ENCODE measurements at places on chromosomes 2 and 18.

DNA sequence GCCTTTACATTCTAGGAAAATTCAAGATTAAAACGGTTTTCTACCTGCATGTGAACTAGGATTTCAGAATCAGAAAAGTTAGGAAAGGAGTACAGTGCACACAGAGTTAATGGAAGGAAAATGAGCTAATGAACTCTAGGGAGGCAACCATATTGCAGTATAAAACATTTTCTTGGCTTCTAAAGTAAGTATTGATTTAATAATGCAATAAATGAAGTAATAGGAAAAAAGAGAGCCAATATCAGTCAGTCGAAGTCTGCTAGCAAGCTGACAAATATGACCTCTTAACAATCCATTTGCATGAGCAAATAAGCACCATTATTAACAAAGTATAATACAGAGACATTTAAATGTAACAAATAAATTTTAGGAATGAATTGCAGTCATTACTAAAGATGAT is 80.2 kb upstream of the COL3A1 start:
- DNase-seq = no peak

- no peak for DNase-seq
Measured at GRCh38 chr2:126681505-126681904, 25.5 kb downstream of the GYPC start.

DNA sequence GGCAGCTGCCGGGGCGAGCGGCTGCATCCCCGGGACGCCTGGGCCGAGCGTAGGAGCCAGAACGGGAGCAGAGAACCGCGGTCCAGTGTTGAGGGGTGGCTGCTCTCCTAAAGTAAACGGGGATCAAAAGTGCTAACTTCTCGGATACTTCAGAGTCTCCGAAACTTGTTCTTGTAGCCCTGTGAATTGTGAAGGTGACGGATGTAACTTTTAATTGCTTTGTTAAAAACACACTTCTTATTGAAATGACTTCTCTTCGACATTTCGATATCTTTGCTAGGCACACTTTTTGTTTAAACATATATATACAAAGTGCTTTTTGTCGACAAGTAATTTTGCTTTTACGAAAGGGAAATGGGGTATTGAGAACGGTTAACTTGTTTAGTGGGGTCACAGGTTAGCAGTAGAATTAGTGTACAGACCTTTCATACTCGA is 540 bp downstream of the ATP9B start:
- DNase-seq = no peak

DNA sequence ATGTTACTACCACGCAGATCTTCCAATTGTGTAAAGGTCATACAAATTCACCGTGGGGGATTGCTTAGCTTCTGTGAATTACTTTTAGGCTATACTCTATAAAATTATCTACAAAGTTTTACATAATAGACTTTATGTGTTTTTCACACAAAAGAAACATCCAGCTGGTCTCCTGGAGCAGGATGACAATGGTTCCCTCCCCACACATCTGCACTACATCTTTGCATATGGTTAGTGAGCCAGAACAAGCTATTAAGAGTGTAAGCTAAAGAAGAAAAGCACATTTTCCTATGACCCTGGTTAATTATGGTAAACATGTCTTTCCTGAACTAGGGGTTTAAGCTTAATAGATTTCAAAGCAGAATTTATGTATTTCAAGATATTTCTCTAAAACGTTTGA is 295.1 kb downstream of the ASXL3 start:
- no peak for DNase-seq

DNA sequence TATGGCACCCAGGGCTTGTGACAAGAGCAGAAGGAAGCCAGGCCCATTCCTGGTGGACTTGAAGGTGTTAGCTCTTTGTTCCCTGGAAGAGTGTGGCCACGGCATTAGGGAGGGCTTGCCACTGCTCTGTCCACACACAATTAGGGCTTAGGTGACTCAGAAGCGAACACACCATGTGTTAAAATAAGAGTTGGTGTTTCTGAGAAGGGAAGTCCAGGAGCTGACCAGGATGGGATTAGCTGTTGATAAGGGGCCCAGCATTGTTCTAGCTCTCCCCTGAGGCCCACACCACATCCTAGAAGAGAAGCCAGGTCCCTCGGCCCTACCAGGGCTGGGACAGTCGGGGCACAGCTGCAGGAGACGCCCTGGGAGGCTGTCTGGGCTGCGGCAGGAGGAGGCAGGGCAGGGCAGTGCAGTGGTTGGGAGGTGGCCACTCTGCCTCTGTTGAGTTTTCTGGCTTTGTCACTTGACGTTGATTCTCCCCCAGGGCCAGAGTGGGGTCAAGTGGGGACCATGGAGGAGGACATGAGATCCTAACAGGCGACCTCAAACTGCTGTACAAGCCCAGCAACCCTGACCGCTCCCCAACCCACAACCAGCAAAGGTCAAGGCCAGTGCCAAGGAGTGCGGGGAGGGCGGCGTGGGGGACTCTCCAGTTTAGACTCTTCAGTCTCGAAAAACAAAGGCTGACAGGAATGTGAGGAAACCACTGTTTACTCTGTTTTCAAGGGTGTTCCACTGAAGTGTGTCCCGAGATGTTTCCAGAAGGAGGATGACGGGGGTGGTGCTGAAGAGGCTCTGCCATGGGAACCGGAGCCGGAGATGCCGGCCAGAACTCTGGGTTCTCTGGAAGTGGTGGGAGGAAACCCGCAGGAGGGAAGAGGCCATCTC is 16.8 kb downstream of the GNLY start:
- peak; percentile 88 for DNase-seq

- DNase-seq = no peak
Measured at GRCh38 chr2:39995005-39995737, 216.1 kb upstream of the THUMPD2 start.

DNA sequence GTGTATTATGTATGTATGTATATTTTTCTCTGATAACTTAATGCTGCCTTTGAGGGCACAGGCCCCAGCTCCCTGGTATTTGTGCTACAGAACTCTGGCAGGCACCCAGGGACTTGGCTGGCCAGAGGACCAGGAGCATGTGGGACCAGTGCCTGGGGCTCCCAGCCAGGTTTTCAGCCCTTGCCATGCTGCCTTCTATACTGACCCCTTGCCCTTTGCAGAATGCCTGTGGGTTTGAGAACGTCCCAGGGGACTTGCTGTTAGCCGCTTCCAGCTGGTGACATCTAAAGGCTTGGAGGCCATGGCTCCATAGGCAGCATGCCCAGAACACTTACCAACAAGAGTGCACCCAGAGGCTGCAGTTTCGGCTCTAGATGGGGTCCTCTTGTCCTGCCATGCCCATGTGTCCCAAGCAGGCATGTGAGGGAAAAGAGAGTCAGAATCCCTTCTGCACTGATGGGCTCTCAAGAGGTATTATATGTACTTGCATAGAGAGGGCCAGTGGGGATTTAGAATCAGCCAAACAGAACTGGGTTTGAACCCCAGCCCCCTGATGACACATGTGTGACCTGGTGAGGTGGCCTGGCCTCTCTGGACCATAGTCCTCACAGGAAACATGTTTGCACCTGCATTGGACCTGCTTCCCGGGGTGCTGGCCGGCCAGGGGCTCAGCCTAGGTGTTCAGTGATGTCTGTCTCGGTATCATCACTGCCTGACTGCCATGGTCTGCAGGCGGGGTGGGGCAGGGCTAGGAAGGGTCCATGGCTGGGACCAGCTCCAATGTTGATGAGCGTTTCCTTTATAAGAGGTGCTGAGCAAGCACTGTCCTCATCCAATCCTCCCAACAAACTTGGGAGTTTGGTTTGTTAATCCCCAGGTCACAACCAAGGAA is 119.2 kb upstream of the FHL2 start:
- DNase-seq = no peak

DNA sequence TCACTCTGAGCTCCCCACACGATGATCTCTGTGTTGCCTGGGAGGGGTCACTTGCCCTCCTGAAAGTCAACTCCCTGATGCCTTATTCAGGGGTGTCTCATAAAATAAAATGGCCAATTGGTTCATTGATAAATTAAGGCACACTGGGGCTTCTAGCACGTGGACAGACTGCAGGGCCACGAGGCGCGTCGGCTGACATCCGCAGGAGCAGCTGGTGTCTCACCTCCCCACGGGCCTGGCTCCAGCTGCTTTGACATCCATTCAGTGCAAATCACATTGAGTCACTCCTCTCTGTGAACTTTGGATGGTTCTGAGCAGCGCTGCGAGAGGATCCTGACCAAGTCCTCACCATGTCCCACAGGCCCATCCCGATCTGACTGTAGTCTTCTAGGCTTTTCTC is 4.6 kb upstream of the ST8SIA3 start:
- no peak for DNase-seq

DNA sequence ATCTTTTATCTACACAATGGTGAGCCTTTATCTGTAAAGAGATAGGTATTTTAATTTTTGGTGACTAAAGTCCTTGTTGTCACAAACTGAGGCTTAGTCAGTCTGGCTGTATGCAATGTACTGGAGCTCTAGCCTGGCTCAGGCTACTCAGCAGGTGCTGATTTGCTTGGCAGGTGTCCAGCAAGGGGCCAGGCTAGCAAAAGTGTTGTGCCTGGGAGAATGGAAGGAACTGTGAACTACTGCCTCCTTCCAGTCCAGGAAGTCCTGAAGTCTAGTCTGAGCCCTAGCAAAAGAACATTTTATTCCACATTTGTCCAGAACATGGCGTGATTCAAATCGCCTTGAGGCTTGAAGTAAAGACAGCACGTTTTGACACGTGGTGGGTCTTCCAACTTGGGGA is 260.5 kb downstream of the CCDC85A start:
- DNase-seq = no peak

- no peak for DNase-seq
Measured at GRCh38 chr2:136248242-136248641, 130.3 kb upstream of the CXCR4 start.

DNA sequence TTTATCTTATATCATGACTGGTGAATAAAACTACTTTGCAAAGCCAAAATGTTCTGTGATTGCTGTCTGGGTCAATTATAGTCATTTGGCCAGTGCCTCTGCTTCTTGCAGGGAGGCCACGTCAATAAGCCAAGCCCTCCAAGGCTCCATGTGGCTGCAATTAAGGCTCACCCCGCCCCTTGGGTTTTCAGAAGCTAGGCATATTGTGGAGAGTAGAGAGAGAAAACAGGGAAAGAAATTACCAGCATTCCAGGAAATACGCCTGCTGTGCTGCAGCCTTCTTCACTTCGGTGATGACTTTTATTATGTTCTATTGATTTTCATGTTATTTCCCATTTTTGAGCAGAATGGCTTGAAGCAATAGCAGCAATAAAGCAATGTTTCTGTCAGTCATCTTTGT is 319.7 kb downstream of the SOX11 start:
- no peak for DNase-seq

GRCh38 chr2:26018184-26019055 is 15.5 kb upstream of the RAB10 start:
- peak; percentile 84 for DNase-seq

GRCh38 chr2:206739271-206739670 is 21.1 kb upstream of the DYTN start:
- no peak for DNase-seq

GRCh38 chr2:207251573-207252192 is 85.9 kb upstream of the KLF7 start:
- DNase-seq = no peak

- peak; percentile 44 for DNase-seq
Measured at GRCh38 chr2:219175928-219176817, 552 bp downstream of the CNPPD1 start.

DNA sequence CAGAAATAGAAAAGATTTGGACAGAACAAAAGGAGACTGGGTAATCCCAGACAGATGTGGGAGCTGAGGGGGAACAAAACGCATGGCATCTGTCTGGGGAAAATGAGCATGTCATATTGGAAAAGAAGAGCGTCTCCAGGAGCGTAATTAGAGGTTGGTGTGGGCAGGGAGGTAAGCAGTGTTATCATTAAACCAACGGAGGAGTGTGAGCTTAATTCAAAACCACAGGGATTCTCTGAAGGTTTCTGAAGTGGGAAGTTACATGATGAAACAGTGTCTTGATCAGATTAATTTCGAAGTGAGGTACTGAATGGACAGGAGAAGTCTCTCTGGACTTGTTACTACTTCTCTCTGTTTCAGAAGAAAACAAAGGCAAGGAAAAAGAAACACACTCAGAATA is 53.3 kb downstream of the DTNB start:
- DNase-seq = no peak

DNA sequence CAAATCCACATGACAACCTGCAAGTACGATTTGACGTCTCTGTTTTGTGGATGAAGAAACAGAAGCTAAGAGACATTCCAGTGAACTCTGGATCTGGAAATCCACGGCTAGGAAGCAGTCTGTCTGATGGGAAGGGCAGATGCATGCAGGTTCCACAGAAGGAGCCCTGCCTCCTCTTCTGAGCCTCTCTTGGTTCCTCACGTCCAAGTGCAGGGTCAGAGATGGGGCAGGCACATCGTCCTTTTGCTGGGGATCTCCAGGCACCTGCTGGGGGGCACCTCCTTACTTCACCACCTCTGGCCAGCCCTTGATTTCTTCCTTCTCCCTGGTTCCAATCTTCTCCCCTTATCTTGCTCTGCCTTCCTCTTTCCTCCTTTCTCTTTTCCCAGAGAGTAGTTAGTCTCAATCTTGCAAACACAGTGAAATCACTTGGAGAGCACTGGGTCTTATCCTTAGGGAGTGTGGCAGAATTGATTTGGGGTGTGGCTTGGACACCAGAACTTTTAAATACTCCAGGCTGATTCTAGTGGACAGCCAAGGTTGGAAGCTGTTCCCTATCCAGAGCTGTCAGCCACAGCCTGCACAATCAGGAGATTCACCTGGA is 137.8 kb downstream of the BCL2 start:
- DNase-seq = no peak

DNA sequence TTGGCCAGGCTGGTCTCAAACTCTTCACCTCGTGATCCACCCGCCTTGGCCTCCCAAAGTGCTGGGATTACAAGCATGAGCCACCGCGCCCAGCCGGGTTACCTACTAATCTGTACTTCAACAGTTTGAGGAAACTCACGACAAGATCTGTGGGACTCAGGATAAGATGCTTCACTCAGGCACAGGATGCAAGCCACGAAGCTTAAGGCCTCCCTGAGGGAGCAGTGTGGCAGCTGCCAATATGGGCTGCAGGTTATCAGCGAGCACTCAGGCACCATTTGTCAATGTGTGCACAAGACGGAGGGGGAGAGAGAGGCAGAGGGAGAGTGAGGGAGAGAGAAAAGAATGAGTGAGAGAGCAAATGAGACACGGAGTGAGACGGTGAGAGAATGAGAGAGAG is 173.6 kb upstream of the RAB6C start:
- DNase-seq = no peak

All from lower leg skin (tissue), 4 donors.